ENCODE measurements at places on chromosomes 7 and 10.

- no peak for DNase-seq
Observed at GRCh38 chr10:43024942-43025700, 51.7 kb upstream of the RET start.

GRCh38 chr7:19948160-19948559, 174.7 kb upstream of the TMEM196 start:
- DNase-seq: no peak

GRCh38 chr7:45575501-45576248, 1.5 kb downstream of the ADCY1 start:
- no peak for DNase-seq

DNA sequence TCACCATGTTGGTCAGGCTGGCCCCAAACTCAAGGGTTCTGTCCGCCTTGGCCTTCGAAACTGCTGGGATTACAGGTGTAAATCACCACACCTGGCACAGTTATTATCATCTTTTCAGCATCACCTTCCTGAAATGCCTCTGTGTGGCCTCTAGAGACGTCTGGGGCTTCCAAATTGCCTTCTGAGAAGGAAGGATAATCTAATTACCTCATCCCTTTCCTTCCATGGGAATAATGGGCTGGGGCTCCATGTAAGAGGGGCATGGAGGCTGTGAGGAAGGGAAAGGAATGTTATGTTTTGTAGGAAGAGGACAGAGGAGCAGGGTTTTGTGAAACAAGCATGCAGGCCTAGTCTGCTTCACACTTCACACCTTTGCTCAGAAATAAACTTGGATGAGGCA, 22.2 kb upstream of the PODXL start:
- DNase-seq: no peak

GRCh38 chr10:90858461-90858968, 676 bp upstream of the HTR7 start:
- no peak for DNase-seq
